ENCODE measurements at places on chromosomes 1 and 21.

GRCh38 chr1:55309053-55309452 is 93.9 kb upstream of the USP24 start:
- no peak for DNase-seq

DNA sequence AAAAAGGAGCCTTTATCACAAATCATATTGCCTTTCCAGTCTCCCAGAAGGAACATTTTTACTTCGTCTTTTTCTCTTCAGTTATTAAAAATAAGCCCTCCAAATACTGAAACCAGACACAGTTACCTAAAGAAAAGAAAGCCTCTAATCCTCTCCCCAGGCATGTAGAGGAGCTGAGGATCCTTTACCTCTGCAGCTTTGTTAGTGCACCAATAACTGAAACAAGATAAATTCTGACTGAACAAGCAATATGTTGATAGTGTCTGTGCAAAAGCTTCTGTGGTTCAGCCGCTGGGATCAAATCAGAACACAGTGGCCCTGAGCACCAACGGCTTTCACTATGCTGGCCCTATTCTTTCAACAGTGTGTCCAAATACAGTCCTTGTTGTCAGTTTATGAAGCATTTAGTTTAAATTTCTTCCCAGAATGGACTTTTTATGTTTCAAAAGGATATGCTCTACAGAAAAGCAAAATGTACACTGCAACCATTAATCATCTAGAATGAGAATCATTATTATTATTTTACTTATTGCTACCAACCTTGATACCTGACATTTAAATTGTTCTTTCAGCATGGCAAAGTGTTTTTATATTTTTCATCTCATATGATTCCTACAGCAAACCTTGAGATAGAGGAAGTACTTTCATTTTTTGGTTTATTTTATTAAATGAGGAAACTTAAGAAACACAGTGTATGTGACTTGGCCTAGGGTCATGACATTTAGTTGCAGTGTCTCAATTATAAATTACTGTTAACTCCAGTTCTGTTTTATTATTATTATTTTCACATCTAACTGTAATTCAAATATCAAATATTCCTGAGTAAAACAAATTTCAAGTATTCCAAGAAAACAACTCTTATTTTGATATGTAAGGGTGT is 217.9 kb downstream of the NEGR1 start:
- no peak for DNase-seq

- DNase-seq, result no peak
These were observed 117.5 kb upstream of the GRIK3 start for GRCh38 chr1:37151789-37152188.

- no peak for DNase-seq
These were observed 58.2 kb upstream of the ZNF326 start for GRCh38 chr1:89936694-89937093.

DNA sequence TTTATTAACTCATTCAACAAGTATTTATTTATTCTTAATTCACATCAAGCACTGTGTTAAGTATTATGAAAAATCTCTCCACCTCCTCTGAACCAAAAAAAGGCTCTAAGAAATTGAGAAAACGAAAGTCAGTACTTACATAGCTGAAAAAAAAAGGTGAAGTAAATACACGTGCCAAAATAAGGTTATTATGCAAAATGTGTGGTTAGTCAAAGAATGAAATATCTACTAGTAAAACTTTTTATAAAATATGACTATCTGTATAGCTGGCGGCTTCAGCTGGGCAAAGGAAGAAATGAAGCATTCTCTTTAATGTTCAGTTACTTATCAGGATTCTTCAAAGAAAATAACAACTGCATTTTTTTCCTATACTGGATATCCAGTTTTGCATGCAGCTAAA is 35.5 kb upstream of the ASPM start:
- no peak for DNase-seq

DNA sequence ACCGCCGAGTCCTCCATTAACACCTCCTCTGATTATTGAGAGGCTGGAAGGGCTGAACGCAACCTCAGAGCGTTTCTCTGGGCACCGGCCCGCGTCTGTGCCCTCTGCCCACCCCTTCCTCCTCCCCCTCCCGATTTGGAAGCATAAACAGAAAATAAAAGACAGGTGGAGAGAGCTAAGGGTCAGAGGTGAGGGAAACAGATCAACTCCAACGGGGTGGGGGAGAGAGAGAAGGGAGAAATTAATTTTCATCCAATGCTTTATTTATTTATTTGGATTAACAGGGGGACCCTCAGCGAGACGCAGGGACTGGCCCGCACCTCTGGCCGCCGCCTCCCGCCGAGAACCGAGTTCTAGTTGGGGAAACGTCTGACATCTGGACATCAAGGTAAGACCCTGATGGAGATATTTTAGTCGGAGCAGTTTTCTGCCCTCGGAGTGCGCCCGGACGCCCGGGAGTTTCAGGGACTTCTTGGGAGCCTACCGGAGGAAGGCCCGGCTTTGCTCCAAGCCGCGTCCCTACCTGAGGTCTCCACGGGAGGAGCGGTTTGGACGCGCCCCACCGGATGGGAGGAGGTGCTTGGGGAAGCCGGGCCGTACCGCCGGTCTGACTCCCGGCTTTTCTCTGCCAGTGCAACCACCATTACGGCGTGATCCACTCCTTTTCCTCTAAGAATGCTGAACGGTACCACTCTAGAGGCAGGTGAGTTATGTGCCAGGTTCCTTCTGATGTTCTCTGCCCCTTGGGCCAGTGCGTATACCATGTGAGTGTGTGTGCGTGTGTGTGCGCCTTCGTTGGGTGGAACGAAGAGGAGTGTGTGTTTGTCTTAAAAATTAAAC is 5.1 kb upstream of the LHX9 start:
- no peak for DNase-seq

- DNase-seq, result no peak
These were observed 40.1 kb upstream of the MCOLN3 start for GRCh38 chr1:85088408-85088784.

DNA sequence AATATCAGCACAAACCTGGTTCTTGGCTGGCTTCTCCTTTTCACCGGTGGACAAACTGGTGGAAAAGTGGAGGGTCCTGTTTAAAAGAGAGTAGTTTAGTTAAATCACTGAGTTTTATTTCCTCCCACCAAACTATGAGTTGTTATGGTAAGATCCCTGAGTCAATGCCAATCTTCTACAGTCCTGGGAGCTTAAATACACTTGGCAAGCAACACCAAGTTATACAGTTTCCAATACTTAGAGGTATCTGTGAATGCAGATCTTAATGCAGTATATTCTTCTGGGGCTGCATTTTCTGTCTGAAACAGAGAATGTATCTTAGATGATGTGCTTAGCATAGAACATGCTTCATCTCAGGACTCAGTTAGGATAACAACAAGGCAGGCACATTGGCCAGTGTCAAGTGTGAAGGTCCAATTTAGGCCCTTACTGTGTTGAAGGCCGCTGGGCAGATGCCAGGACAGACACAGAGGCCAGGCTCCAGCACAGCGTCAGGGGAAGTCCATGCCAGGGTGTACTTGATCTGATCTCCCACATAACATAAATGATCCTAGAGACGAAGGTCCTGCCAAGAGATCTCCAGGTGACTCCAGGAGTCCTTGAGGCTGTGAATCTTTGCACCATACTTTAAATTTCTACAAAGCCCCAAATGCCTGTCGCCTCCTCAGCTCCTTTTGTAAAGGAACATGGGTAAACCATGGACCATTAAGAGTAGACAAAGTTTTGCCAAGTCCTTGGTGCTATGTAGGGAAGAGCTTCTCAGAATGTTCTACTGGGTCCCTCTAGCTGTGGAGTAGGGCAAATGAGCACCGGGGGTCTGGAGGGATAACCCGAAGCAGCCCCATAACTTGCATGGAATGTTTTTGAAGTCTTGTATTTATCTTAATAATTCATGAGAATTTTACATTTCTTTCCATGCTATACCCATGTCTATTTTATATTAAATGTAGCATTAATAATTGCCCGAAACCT is 76.8 kb downstream of the KCNJ15 start:
- DNase-seq, result no peak

DNA sequence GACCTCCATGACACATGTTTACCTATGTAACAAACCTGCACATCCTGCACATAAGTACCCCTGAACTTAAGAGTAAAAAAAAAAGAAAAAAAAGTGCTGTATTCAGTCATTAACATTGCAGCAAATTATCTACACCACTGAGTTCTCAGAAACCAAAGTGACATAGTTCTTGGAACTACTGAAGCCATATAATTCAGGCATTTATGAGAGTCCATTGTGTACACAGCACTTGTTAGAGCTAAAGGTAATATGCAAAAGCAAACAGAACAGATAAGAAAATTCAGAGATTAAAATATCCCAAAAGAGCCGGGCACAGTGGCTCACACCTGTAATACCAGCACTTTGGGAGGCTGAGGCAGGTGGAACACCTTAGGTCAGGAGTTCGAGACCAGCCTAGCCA is 38.0 kb downstream of the F5 start:
- DNase-seq, result no peak

GRCh38 chr1:244155661-244156060 is 104.6 kb downstream of the ZBTB18 start:
- DNase-seq, result no peak

GRCh38 chr1:65793359-65793732 is 651 bp downstream of the PDE4B start:
- no peak for DNase-seq

- no peak for DNase-seq
These were observed 21.1 kb downstream of the PROX1 start for GRCh38 chr1:214008791-214009422.

DNA sequence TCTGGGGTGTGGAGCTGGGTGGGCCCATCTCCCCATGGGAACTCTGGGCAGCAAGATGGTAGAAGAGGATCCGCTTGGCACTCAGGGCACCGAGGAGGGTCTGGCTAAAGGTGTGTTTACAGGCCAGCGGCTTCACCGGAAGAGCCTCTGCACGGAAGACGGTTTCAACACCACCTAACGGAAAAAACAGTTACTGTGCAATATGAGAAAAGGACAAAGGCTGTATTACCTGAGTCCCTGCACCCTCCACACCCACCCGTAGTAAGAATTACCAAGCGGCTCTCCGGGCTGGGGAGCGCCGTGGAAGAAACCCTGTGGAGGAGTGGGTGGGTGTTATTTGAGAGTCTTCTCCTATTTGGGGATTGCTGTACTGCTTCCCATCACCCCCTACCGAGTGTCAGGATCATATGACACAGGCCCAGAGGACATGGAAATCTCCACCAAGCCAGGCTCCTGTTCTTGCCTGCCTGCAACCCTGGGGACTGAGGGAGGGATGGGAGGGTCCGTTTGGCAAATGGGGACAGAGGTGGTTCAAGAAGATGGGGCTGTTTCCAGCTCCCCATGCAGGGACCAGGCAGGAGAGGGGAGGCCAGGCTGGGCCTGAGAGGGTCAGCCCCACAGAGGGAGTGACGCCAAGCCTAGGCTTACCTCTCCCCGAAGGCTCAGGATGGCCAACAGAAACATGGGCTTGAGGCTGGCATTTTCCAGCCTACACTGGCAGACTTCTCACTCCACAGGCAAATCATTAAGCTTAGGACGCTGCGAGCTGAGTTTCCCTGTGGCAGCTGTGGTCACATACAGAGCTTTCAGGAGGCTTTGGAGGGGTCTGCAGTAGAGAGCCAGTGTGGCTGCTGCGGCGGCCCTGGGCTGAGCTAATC is 203.5 kb upstream of the TMEM51 start:
- no peak for DNase-seq

GRCh38 chr1:198160946-198161614 is 4.3 kb downstream of the NEK7 start:
- DNase-seq, result no peak

DNA sequence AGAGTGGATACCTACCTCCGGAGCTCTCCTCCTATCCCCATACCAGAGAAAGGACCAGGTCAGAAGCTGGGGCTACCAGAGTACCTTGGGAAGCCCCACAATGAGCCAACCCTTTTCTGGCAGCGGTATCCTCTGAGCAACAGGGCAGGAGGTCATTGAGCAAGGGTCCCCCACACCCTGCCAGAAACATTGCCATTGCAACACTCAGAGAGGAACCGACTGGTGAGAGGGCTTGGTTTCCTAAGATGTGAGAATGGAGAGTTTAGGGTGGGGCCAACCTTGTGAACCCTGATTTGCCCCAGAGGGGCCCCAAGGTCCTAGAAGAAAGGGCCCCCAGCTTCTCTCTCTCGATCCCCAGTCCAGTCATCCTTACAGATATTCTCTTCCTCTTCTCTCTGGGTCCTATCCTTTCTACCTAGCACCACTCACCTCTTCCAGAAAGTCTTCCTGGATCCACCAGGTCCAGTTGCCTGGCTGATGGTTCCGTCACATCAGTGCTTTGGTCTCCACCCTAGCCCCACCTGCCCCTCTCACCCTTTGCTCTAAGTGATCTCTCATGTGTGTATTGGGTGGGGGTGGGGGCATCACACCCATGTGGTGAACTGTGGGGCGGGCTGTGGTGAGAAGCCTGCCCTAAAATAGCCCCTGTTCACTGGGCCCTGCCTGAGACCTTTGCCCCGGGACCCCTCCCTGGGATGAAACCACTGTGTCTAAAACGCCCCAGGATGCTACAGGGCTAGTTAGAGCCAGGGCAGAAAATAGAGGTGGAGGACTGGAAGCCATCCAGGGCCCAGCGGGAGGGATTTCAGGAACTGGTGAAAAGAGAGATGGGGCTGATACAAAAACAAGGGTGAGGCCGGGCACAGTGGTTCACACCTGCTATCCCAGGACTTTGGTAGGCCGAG is 8.7 kb downstream of the FGR start:
- no peak for DNase-seq

DNA sequence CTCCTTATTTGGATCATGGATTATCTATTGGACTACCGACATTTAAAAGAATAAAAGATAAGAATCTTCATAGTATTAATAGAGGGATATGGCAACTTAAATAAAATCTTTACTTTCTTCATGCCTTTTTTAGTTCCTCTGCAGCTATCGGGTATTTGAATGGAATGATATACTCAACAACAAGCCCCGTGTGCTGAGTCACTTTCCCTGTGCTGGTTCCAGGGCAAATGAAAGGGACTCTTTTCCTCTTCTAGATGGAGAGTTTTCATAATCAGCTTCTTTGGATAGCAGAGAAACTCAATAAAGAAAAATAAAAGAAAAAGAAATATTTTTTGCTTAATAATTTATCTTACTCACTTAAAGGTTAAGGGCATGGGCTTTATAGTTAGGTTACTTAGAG is 213.7 kb downstream of the LRRC40 start:
- DNase-seq, result no peak

GRCh38 chr1:6490181-6491080 is 1.0 kb downstream of the PLEKHG5 start:
- peak; percentile 25 for DNase-seq

DNA sequence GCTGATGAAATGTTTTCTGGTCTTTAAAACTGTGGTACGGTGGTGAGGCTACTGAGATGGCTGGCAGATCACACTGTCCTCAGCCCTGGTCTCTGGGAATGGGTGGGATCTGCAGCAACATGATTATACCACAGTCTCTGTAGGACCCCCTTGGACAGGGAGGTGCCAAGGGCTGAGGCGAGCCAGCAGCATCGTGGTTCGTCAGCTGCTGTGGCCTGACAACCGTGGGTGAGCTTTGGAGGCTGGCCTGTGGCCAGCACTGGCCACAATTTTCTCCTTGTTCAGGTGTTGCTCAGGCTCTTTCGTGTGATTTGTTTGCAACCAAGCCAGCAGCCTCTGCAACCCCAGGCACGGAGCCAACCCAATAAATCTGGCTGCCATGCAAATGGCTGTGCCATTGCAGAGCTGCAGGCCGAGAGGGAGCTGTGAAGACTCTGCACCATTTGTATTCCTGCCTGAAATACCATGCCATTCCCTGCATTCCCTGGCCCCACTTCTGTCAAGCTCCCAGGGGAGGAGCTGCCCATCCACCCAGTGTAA is 70.9 kb downstream of the PCP4 start:
- DNase-seq, result no peak

All from stimulated activated CD8-positive, alpha-beta memory T cell treated with anti-CD3 and anti-CD28 coated beads, Interleukin-12 subunit alpha, Interleukin-12 subunit beta, amount 100 ng/mL, for 4 hours (primary cell).